OCI-M1 (cell line): ENCODE measurements at places on chromosomes 12 and 14.
A peak's percentile ranks its signal among the peaks of the same experiment; 100 is the strongest.

GRCh38 chr14:76257111-76257803 lies 105.5 kb downstream of the GPATCH2L start:
- DNase-seq, result peak; percentile 89

GRCh38 chr12:129659961-129660622 lies 243.7 kb downstream of the TMEM132D start:
- peak; percentile 56 for DNase-seq

- DNase-seq, result peak; percentile 67
Measured at GRCh38 chr12:124625867-124626675, 58.7 kb upstream of the NCOR2 start.

DNA sequence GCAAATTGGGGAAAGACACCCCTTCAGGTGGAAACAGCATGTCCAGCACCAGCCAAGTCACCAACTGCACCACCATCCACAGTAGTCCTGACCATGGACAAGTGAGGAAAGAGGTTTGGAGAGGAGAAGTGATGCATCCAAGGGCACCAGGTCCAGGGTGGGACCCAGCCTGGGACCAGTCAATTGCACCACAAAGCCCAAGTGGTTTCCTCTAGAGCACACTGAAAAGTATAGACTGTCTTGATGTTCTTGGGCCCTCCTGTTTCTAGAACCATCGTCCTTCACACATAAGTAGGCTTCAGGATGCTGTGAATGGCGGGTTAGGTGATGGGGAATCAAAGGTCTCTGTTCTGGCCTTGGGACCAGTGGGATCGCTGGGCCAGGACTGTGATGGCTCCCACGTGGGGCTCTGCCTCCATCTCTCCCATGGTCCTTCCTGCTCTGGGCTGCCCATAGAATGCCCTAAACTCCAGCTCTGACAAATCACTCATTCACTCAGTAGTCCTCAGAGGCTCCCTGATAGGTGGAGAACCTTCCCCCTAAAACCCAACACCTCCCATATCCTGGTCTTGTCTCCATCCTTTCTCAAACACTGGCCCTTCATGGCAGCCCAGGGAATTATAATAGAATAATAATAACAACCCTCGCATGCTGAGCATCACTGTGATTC lies 9.2 kb downstream of the KRT79 start:
- DNase-seq, result no peak

DNA sequence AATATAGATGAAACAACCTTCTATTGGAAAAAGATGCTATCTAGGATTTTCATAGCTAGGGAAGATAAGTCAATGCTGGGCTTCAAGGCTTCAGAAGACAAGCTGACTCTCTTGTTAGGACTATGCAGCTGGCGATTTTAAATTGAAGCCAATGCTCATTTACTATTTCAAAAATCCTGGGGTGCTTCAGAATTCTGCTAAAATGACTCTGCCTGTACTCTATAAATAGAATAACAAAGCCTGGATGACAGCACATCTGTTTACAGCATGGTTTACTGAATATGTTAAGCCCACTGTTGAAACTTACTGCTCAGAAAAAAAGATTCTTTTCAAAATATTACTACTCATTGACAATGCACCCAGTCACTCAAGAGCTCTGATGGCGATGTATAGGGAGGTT lies 155.1 kb downstream of the PIK3C2G start:
- DNase-seq, result no peak

DNA sequence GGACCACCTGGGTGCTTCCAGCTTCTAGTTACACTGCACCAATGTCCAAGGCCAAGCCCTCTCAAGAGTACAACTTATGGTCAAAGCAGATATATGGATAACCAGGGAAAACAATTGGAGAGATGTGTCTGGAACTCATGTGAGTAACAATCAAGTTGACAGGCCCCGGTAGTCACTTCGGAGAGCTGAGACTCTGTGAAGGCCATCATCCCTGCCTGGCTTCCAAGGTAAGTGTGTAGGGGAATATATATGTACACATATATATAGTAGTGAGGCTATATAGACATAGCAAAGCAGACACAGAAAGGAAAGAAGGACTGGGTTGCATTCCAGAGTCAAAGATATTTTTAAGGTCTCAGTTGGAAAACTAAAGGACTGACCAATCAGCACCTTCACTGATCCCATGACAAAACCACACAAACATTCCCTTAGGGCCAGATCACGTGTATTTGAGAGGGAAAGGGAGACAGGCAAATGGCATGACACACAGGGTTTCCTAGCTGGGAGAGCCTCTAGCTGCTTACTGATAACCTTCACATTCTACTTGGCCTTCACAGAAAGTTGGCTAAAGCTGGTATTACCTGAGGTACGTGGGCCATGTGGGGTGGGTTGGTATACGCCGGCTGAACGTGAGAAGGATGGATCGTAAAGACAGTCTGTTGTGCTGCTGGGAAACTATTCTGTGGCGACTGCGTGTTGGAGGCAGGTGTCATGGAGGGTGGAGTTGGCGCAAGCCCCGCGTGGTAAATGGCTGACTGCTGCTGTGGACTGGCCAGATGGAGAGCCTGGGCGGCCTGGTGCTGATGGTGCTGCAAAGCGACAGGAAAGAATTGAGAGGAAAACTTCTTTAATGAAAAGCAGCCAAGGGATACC lies 50.0 kb downstream of the SH2B3 start:
- no peak for DNase-seq

- no peak for DNase-seq
Measured at GRCh38 chr14:70114621-70115156, 74.1 kb downstream of the SLC8A3 start.

DNA sequence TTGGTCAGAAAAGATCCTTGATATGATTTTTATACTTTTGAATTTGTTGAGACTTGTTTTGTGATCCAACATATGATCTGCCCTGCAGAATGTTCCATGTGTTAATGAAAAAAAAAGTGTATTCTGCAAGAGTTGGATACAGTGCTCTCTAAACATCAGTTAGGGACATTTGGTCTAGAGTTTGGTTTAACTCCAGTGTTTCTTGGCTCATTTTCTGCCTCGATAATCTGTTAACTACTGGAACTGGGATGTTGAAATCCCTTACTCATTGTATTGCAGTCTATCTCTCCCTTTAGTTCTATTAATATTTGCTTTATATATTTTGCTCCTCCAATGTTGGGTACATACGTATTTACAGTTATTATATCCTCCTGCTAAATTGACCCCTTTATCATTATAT lies 18.3 kb upstream of the TXNRD1 start:
- no peak for DNase-seq

DNA sequence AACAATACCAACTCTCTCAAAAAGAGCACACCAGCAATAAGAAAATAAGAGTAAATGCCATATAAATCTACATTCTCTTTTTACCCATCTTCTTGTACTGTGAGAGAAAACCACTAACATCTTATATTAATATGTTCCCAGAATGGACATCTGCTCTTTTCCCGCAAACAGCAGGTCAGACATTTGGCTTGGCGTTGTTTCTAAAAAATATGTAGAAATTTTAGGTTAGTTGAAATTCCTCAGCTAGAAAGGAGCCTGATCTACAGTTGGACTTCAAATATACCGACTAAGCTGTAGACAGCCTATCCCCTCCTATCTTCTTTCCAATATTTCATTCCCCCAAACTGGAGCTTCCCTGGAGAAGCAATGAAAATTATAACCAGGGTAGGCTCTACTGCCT lies 88.7 kb downstream of the PPP2R5E start:
- DNase-seq, result no peak

GRCh38 chr12:119807380-119807779 lies 69.7 kb downstream of the CIT start:
- no peak for DNase-seq

DNA sequence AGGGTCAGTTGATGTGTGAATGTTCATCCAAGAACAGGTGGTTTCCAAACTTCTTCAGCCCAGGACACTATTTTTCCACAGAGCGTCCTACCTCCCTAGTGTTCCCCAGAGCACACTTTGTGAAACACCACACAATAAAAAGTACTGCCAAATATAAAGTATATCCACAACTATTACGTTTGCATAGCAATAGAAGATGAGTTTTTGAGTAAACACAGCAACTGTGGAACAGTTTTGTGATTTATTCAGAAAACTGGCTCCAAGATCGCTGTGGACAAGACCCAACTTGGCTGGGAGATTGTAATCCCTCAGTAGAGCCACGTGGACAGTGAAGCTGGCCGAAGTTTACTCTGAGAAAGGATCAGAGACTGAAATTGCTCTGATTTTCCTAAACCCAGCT lies 14.5 kb upstream of the MAP1LC3B2 start:
- no peak for DNase-seq

DNA sequence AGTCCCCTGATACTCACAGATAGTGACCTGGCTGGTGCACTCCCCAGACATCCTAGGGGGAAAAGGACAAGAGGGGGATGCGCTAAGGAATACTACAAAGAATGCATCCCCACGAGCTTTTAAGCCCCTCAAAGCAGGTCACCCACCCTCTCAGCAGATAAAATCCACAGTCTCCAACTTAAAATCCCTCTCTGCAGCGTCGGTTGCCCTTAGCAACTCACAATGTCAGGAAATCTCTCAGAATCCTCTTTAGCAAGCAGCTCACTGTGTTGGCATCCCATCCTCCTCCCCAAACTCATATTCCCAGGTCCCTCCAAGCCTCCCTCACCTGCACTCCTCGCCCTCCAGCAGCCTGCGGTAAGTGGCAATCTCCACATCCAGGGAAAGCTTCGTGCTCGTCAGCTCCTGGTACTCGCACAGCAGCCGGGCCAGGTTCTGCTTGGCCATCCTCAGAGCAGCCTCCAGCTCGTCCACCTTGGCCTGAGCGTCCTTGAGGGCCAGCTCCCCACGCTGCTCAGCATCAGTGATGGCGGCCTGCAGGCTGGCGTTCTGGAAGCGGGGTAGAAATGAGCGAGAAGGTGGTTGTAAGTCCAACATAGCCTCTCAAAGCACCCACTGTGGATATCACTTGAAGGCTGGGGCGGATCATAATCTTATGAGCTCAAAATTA lies 5.5 kb upstream of the KRT79 start:
- DNase-seq, result no peak

- DNase-seq, result no peak
Measured at GRCh38 chr12:88472775-88473174, 107.5 kb downstream of the KITLG start.

DNA sequence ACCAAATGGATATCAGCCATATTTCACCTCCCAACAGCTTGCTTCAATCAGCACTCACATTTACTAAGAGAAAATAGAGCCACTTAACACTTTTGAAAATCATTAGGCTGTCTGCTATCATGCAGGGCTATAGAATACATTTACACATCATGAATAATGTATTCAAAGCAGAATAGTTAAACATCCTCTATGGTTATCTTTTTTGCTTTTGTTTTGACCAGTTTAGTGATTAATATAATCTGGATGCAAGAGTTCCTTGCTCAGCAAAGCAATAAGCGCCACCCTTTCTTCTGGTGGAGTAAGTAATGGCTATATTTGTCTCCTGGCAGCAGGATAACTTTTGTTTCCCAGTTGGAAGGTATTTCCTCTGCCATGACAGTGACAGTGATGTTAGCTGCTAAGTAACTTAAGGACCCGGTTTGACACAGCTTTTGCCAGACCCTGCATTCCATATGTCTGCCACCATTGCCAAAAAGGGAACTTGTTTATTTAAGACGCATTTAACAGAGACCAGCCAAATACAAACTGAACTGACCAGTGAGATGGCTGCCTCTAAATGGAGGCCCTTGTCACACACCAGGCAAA lies 70.3 kb upstream of the NR2C1 start:
- no peak for DNase-seq

- DNase-seq, result no peak
Measured at GRCh38 chr14:96564389-96564788, 62.2 kb downstream of the PAPOLA start.

- no peak for DNase-seq
Measured at GRCh38 chr14:102819176-102819628, 42.0 kb downstream of the TRAF3 start.

- DNase-seq, result no peak
Measured at GRCh38 chr14:80751285-80751684, 190.3 kb downstream of the CEP128 start.

DNA sequence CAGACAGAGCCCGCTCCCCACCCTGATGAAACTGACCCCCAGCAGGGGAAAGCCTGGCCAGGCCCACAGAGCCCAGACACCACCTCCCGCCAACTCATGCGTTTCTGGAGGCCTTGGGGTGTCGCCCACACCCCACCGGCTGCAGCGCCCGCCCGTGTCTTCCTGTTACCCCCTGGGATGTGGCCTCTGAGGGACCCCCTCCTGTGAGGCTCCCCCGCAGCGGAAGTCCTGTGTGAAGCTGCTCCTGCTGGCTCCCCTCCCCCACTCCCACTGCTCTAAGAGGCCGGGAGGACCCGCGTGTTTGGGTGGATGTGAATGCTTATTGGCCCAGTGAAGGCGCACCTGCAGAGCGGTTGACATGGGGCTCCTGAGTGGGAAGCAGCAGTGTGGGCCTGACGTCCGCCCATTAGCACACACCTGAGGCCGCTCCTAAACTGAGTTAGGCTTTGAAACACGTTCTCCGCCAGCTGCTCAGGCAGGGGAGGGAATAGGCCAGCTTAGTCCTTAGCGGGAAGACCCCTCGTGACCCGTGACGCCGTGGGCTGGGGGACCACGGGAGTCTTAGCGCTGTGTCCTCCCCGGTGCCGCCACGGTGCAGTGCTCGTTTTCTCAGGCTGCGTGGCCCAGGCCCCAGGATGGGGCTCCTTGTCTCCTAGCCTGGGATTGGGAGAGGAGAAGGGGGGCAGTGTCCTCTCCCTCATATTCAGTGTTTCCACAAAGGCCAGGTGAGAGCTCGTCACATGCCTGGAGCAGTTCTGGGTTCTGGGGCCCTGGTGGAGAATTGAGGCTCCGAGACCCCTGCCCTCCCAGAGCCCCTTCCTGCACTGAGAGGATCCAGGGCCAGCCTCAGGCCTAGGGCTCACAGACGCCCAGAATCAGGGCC lies 323.4 kb upstream of the SFSWAP start:
- no peak for DNase-seq

DNA sequence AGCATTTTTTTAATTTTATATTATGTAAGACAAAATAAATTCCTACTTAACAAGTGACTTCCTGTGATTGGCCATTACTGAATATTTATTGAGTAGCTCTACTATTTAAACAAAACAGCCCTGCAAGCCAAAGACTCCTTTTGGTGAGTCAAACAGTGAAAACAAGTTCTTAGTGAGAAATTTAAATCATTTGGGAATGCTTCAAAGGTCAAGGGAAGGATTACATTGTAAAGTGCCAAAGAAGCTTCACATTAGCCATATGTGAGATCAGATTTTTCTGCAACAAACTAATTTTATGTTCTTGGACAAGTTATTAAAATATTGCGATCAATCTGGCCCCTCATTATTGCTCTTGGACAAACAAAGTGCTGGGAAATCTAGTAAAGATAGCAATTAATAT lies 795.4 kb upstream of the MGAT4C start:
- DNase-seq, result no peak

DNA sequence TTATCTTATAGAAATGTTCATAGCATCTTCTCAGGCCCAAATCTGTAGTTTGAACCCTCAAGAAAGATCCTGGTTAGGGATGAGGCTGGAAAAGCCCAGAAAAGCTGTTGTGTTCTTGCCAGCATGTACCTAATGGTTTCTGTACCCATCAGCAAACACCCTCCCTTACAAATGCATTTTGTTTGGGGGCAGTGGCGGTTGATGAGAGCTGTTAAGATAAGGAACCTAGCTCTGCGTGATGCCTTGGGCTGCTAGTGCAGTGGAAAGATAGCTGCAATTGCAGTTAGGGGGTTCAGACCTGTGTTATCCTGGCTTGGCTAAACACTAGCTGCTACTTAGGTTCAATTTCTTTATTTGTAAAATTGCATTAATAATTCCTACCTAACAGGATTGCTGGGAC lies 3.6 kb downstream of the TPH2 start:
- peak; percentile 15 for DNase-seq
